Astrocyte (in vitro differentiated cells and primary cell): ENCODE measurements at places on chromosomes 1 and 21. TPM values are rescaled to one million over a fixed set of nuclear protein-coding genes. Genes with fewer than 3 reads are reported as not detected.

- H3K36me3 ChIP-seq, result no peaks in the 10 kb centered on the region
- no peak for DNase-seq
- no peak overlapping the region for H3K27ac ChIP-seq
- no peaks in the 10 kb centered on the region for H3K4me1 ChIP-seq
- no peaks in the 10 kb centered on the region for H3K27me3 ChIP-seq
- no peak overlapping the region for H3K4me3 ChIP-seq
These were observed 6.8 kb downstream of the NCF2 start for GRCh38 chr1:183583466-183583865.

GRCh38 chr1:9721606-9722377 lies 70.3 kb downstream of the PIK3CD start:
- H3K4me1 ChIP-seq, result peaks cover 11% of the 10 kb centered on the region
- H3K27ac ChIP-seq, result no peak overlapping the region
- no peak overlapping the region for H3K4me3 ChIP-seq
- no peak for DNase-seq
- no peaks in the 10 kb centered on the region for H3K27me3 ChIP-seq

GABRD gene
- total RNA-seq, result not detected in 2 replicates

KCNQ4 gene
- 0.89 and 1.5 TPM in 2 replicates for total RNA-seq

OLFML3 gene
- 23.2 and 26.7 TPM in 2 replicates for total RNA-seq

COL9A2 gene
- total RNA-seq, result 1.5 and 2.1 TPM in 2 replicates

GRCh38 chr1:64199154-64199553 lies 4.3 kb upstream of the UBE2U start:
- H3K4me1 ChIP-seq, result no peaks in the 10 kb centered on the region
- no peaks in the 10 kb centered on the region for H3K27me3 ChIP-seq
- H3K36me3 ChIP-seq, result no peaks in the 10 kb centered on the region

DNA sequence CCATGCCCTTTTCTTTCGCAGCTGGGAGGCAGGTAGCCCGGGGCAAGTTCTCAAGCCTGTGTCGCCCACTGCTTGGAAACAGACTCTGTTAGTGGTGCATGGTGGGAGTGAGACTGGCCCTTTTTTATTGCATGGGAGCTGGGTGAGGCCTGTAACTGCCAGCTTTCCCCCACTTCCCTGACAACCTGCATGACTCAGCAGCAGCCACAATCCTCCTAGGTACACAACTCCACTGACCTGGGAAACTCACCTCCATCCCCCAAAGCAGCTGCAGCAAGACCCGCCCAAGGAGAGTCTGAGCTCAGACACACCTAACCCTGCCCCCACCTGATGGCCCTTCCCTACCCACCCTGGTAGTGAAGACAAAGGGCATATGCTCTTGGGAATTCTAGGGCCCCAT lies 25.8 kb downstream of the PIGP start:
- H3K4me1 ChIP-seq, result no peaks in the 10 kb centered on the region
- DNase-seq, result no peak
- no peak overlapping the region for H3K27ac ChIP-seq
- H3K36me3 ChIP-seq, result no peaks in the 10 kb centered on the region
- no peak overlapping the region for H3K4me3 ChIP-seq
- no peaks in the 10 kb centered on the region for H3K27me3 ChIP-seq

FMO5 gene
- 1.0 and 1.3 TPM in 2 replicates for total RNA-seq

GRCh38 chr21:32599091-32599490 lies 13.1 kb downstream of the CFAP298 start:
- H3K4me1 ChIP-seq, result peaks cover 11% of the 10 kb centered on the region
- peaks cover 9% of the 10 kb centered on the region for H3K36me3 ChIP-seq
- DNase-seq, result no peak
- H3K27me3 ChIP-seq, result no peaks in the 10 kb centered on the region
- no peak overlapping the region for H3K27ac ChIP-seq

LRRC53 gene
- not detected in 2 replicates for total RNA-seq

CRABP2 gene
- 278 and 339 TPM in 2 replicates for total RNA-seq

DNA sequence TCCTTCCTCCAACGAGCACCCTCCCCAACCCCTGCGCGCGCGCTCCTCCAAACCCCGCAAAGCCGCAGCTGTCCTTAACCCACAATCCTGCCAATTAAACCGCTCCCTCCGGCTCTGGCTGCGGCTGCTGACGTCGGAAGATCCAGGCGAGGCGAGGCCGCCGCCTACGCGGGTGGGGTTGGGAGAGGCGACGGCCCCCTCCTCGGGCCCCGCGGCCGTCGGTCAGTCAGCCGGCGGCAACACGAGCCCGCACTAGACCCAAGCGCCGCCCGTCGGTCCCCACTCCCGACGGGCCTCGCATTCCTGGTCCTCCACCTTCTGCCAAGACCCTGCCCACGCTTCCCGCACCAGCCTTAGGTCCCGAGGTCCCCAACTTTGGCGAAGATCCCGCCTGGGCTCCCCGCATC lies 75.4 kb downstream of the VWA5B1 start:
- H3K4me3 ChIP-seq, result no peak overlapping the region
- H3K4me1 ChIP-seq, result peaks cover 9% of the 10 kb centered on the region
- no peak overlapping the region for H3K27ac ChIP-seq
- peaks cover 33% of the 10 kb centered on the region for H3K27me3 ChIP-seq
- DNase-seq, result no peak
- H3K36me3 ChIP-seq, result no peaks in the 10 kb centered on the region

PTAFR gene
- 0.24 and 0.32 TPM in 2 replicates for total RNA-seq

CNR2 gene
- not detected in 2 replicates for total RNA-seq

DNA sequence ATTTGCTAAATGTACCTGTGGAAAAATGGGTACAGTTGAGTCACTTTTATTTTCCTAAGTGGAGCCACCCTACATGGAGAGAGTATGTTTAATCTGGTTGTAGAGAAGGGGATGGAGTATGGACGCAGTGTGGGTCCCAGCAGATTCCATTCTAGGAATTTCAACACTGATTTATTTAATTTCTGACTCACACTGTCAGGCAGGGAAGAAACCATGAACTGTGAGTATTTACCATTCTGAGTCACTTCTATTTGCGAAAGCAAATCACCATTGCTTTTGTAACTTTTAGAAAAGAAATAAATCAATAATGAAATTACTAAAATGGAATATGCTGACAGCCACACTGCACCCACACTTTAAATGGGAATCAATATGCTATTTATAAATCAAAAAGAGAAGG lies 339.0 kb downstream of the DSCAM start:
- H3K4me1 ChIP-seq, result no peaks in the 10 kb centered on the region
- no peaks in the 10 kb centered on the region for H3K27me3 ChIP-seq
- peak; percentile 74 for DNase-seq
- H3K36me3 ChIP-seq, result no peaks in the 10 kb centered on the region
- H3K27ac ChIP-seq, result no peak overlapping the region
- H3K4me3 ChIP-seq, result no peak overlapping the region

BGLAP gene
- 0.66 TPM in 1 of 2 replicates, not detected in the other for total RNA-seq

GRCh38 chr1:1439546-1440261 lies 4.2 kb downstream of the VWA1 start:
- H3K4me3 ChIP-seq, result no peak overlapping the region
- H3K27me3 ChIP-seq, result no peaks in the 10 kb centered on the region
- DNase-seq, result no peak
- no peak overlapping the region for H3K27ac ChIP-seq

TMPRSS15 gene
- total RNA-seq, result not detected in 2 replicates

DNA sequence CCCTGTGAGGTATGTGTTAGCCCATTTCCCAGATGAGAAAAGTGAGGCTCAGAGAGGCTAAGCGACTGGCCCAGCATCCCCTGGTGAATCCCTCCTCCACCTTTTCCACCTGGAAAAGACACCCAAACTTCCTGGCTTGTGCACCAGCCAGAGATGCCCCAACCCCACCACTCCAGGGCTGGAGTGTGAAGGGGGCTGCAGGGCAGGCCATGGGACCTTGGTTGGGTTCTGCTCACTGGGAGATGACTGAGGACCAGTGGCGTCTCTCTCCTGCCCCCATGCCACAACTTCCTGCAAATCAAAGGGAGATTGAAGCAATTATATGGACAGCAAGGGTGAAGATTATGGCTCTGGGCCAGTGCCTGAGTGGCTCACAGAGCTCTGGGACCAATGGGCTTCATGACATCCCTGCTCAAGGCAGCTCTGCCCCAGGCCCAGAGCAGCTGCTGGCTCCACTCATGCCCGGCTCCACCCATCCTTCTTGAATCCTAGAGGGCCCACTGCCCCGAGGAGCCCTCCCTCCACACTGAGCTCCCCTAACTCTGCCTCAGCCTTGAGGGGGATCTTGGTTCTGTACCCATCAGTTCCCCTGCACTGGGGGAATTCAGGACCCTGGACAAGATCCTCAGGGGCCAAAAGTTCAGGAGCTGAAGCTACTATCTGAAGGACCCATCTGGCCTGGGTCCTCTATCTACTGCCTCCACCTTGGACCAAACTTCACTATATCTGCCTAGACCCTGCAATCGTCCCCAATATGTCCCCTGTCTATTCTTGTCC lies 416.9 kb downstream of the PTPRU start:
- no peaks in the 10 kb centered on the region for H3K27me3 ChIP-seq
- no peaks in the 10 kb centered on the region for H3K36me3 ChIP-seq
- no peak overlapping the region for H3K4me3 ChIP-seq
- no peak overlapping the region for H3K27ac ChIP-seq
- DNase-seq, result no peak
